ENCODE measurements at places on chromosomes 6 and 20.

GRCh38 chr6:143739341-143739851 lies 61.6 kb downstream of the PHACTR2 start:
- DNase-seq: no peak

GRCh38 chr6:155738602-155739105 lies 283.0 kb upstream of the NOX3 start:
- DNase-seq: no peak

GRCh38 chr6:53440336-53440945 lies 91.7 kb upstream of the ELOVL5 start:
- DNase-seq: no peak

- no peak for DNase-seq
Observed at GRCh38 chr6:166853371-166854325, 102.7 kb downstream of the RNASET2 start.
